ENCODE measurements at places on chromosomes 3 and 15.

GRCh38 chr3:16277471-16277870 is 12.5 kb downstream of the OXNAD1 start:
- DNase-seq = peak; percentile 84

DNA sequence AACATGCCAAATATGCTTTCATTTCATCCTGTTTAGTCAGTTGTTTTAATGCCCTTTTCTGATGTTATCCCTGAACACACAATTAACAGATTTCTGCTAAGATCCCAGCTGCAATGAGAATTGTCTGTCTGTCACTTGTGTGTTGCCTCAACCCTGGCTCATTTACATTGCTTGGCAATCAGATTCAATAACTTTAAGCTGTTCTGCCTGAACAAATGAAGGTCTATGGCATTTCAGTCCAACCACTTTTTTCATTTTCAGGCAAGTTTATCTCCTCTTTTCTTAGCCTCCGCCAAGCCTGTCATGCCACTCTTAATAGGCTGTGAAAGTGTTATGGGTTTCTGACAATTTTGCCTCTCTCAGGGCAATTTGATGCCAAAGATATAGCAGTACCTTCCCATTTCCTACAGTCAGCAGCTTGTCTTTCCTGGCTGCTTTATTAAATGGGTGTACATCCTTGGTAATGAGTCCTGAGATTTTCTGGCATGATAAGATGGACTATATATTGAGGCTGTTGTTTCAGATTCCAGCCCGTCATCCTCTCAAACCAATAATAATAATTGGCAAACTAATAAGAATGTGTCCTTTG is 68.7 kb upstream of the ADAMTS9 start:
- no peak for DNase-seq

DNA sequence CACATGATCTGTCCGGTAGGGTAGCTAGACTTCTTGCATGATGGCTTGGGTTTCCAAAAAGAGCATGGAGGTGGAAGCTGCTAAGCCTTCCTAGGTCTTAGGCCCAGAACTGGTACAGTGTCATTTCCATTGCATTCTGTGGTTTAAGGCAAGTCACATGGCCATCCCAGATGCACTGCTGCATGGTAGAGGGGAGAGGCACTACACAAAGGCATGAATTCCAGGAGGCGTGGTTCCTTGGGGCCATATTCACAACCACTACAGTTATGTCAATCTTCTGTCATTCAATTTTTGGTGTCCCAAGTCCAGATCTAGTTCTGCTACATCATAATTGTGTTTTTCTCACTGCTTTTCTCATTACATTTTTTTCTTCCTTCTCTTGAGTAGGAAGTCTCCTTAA is 122.2 kb upstream of the CHRM5 start:
- DNase-seq = peak; percentile 21

- no peak for DNase-seq
Observed at GRCh38 chr3:61043156-61043555, 208.1 kb downstream of the FHIT start.

GRCh38 chr3:55169608-55170072 is 241.8 kb upstream of the LRTM1 start:
- peak; percentile 100 for DNase-seq

GRCh38 chr3:23302271-23302670 is 99.1 kb downstream of the UBE2E2 start:
- peak; percentile 49 for DNase-seq

DNA sequence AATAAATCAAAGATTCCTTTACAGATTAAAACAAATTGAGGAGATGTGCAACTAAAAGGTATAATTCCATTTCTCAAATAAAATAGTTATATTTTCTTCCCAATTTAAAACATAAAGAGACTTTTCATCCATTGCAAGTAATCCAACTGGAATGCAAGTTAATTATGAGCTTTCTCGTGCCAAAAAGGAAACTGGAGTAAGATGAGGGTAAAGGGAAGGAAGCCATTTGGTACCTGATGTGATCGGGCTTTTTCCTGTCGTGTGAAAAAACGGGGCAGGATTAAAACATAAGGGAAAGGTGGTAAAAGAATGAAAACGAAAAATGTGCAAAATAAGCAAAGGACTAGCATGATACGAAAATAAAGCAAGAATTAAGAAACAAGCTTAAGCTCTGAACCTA is 41.8 kb upstream of the XXYLT1 start:
- peak; percentile 21 for DNase-seq

- DNase-seq = peak; percentile 46
Observed at GRCh38 chr15:77527831-77528231, 104.9 kb downstream of the LINGO1 start.

- DNase-seq = peak; percentile 27
Observed at GRCh38 chr3:50587373-50587772, 18.1 kb downstream of the HEMK1 start.

DNA sequence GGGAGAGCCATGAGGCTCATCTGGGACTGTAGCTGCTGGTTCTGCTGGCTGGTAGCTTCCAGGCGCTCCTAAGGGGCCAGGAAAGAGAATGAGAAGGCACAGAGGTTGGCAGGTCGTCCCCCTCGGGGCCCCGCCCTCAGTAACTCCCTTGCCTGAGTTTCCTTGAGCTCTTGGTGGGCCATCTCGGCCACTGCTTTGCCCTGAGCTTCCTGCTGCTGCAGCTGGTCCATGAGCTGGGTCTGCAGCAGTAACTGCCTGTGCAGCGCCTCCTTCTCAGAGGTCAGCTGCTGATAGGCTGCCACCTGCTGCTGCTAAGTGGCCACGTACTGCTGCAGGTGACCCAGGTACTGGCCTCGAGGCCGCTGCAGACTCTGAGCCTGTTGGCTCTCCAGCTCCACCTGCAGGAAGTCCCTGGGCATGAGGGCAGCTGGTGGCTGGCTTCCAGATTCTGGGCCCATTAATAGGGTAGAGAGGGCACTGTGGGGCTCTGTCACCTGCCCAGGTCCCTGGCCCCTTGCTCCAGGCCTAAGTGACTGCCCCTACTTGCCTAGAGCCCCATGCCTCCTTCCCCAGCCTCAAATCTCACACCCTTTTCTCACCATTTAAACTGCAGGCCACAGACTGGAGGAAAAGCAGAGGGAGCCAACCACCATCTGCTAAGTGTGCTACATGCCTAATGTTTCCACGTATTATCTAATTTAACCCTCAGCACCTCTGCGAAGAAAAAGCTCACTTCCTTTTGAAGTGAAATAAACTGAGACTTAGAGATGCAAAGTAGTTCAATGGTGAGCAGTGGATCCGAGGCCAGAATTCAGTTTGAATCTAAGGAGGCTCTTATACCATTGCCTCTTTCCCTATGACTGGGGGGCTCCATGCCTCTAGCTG is 10.8 kb upstream of the VPS33B start:
- DNase-seq = peak; percentile 33

DNA sequence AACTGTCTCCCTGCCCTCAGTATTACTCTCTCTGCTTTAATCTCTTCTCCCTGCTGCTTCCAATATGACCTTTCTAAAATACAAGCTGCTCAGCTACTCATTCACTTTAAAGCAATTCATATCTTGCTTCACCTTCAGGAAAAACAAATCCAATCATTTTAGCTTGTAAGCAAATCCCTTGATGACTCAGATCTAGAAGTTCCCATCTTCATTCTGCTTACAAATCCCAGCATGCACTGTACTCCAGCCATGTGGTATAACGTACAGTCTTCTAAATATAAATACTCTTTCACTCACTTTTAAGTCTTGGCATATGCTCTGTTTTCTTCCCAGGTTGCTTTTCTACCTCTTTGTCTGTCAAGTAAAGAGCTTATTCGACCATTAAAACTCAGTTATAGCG is 1009.1 kb upstream of the SEMA6D start:
- DNase-seq = no peak

GRCh38 chr15:101288905-101289513 is 6.0 kb downstream of the SNRPA1 start:
- peak; percentile 55 for DNase-seq

DNA sequence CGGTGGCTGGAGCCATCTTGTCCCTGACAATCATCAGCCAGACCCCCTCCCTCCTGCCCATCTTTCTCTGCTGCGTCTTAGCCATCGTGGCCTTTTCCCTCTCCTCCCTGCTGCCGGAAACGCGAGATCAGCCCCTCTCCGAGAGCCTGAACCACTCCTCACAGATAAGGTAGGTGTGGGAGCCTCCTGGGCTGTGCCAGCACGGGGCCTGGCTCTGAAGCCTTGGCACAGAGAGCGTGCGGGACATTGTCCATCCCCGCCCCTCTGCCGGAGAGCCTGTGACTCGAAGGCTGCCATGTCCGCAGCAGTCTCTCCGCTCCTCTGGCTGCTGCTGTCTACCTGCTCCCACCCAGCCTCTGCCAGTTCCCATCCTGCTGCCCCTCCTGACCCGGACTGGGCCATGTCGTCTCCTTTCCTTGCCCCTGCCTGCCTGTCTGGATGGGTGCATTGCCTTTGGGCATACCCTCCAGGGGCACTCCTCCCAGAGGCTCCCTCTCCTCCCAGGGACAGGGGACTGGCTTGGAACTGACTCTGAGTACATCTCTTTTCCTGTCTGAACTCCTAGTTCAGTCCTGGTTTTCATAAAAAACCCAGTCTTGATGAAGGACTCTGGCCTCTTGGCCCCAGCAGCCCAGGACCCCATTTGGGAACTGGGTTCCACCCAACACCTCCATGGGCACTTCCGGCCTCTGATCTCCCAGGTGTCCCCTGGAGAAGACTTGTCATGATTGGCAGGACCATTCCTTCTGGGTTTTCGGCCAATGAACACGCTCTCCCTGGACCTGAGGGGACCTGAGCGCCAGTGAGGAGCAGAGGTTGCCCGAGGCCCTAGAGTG is 30.0 kb upstream of the XYLB start:
- DNase-seq = no peak

GRCh38 chr15:55197362-55197705 is 593 bp upstream of the RSL24D1 start:
- DNase-seq = no peak

- DNase-seq = peak; percentile 76
Observed at GRCh38 chr3:25427155-25427554, 908 bp upstream of the RARB start.

DNA sequence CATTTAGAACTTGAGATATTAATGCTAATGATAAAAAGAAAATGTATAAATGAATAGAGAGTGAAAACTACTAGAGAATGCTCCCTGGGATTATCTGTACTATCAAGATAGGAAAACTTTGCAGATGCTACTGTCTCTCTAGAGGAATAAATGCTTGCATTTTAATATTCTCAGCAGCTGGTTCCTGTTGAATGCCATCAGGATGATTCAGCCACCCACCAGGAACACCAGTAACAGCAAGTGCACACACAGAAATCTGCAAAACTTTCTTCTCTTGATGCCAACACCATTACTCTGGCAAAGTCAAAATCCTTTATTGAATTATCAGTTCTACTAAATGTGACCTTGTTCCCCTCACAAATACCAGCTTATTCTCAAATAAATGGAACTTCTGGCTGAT is 148.4 kb downstream of the TIGIT start:
- peak; percentile 72 for DNase-seq

DNA sequence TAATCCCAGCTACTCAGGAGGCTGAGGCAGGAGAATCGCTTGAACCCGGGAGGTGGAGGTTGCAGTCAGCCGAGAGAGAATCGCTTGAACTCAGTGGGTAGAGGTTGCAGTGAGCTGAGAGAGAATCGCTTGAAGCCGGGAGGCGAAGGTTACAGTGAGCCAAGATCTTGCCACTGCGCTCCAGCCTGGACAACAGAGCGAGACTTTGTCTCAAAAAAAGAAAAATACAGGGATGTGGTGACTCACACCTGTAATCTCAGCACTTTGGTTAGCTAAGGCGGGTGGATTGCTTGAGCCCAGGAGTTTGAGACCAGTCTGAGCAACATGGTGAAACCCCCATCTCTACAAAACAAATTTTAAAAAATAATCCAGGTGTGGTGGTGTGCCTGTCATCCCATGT is 26.8 kb downstream of the UBE2E1 start:
- no peak for DNase-seq

- DNase-seq = peak; percentile 64
Observed at GRCh38 chr15:78322243-78322642, 17.9 kb upstream of the CRABP1 start.

GRCh38 chr15:92922418-92923002 is 22.4 kb downstream of the CHD2 start:
- DNase-seq = no peak

- peak; percentile 91 for DNase-seq
Observed at GRCh38 chr3:104907507-104907906, 459.2 kb upstream of the ALCAM start.

DNA sequence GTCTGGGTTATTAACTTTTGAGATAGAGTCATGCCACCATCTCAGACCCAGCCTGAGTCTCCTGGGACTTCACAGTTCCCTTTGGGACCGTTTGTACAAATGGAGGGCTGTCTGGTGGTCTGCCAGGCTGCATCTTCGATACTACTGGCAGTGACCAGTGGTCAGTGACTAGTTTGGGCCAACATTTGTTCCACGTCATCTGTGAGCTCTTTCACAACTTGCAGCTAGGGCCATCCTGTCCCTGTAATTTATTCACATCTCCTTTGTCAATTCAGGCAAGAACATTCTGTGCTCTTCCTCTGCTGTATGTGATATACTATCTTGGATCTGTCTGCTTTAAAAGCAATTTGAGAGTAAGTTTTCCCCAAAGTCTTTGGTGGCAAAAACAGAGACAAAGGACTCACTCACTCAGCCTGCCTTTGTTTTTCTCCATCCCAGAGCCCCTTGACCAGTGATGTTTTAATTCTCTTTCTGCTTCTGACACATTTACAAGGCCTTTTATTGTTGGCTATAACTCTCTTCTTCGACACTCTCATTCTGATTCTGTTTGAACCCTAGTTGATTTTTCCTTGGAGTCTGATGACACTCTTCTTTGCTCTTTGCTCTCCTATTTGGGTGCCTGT is 353.4 kb downstream of the EPHB1 start:
- DNase-seq = no peak

- peak; percentile 89 for DNase-seq
Observed at GRCh38 chr15:100713163-100713867, 110.9 kb downstream of the ASB7 start.

- DNase-seq = peak; percentile 82
Observed at GRCh38 chr15:72319985-72320671, at the start of gene CELF6. Gene CELF6, minus strand, starts transcription at chr15:72320157. Its CDS starts 283 bp downstream, at chr15:72319874.

DNA sequence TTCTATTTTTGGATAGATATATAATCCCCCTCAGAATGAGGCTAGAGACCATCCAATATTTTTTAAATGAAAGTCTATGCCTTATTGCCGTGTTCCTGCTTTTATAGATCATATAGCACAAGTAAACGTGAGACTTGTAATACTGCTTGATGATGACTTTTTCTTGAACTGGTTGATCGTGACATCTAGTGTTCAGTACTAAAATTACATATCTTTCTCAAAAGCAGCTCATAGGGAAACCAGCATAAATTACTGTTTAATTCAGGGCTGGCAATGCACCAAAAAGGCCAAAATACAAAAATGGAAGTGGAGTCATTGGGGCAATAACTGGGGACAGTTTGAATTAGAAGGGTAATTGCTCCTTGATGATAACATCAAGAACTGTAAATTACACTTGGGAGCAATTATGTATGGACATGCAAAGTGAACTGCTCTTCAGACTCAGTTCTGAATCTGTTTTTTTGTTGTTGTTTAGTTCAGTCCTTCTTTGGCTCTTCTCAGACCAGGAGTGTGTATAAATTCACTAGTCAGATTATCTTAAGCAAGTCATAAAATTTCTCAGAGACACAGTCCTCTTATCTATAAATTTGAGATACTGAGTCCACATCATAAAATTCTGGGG is 325.3 kb downstream of the THSD4 start:
- peak; percentile 75 for DNase-seq

GRCh38 chr3:157531771-157532170 is 28.6 kb upstream of the VEPH1 start:
- DNase-seq = no peak

All from EH (cell line).